CD4-positive, alpha-beta T cell (primary cell): ENCODE measurements at places on chromosomes 1 and 21. TPM values are rescaled to one million over a fixed set of nuclear protein-coding genes. Genes with fewer than 3 reads are reported as not detected.

DNA sequence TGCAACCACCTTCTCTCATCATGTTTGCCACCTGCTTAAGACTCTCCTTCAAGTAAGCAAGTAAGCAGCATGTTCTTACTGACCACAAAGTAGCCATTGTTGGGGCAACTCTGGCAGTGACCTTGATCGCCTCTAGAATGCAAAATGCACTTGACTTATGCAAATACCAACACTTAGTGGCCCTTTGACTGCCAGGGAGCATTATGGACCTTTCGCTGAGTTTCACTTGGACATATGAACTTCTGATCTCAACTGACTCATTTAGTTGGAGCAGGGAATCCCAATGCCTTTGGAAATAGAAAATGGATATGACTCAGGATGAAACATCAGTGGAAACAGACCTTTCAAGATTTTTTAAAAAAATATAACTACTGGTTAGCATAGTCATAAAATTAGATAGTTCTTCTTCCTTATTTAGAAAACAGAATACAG lies 6.1 kb upstream of the PLA2G5 start:
- no peak for DNase-seq

- no peak for DNase-seq
Measured at GRCh38 chr1:70284366-70284765, 63.2 kb downstream of the SRSF11 start.

- no peak for DNase-seq
Measured at GRCh38 chr1:185850366-185850765, 116.2 kb downstream of the HMCN1 start.

GRCh38 chr1:155882235-155882634 lies 22.9 kb downstream of the SYT11 start:
- no peak for DNase-seq

The LCE6A gene
- total RNA-seq, result not detected

The GUCA2A gene
- total RNA-seq, result not detected
